AG04450 (cell line): ENCODE measurements at places on chromosomes 7 and 10.
A peak's percentile ranks its signal among the peaks of the same experiment; 100 is the strongest.

DNA sequence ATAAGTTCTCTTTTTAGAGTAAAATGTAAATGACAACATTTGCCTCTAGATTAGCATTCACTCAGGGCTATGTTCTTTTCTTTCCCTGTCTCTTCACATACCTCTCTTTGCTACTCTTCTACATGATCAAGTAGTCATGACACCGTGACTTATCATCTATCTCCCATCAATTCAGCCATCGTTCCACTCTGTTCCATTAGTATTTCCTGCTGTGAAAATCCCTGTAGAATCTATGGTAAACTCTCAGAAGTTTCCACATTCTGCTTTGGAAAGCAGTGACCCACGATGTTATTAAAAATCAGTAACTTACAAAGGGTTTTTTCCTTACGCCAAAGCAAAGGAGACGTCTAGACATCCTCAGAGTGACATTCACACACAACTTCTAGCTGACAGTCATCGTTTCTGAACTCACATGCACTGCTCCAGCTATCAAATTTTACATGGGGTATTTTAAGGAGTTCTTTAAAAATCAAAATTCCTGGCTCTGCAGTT is 135.6 kb downstream of the SEMA3C start:
- no peak for DNase-seq

DNA sequence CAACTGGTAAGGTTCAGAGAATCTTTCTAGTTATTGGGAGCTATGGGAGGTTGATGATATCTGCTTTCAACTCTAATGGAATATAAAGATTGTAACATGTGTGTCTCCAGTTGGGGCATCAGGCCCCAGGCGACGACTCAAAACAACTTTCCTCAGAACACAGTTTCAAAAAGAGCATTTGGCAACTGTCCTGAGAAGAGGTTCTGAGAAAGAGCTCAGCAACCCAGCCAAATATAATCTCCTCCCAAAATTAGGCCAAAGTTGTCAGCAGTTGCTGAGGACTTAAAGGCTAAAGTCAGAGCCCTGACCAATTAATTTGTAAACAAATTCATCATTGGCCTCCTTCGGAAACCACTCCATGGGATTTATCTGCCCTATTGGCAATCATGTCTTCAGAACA is 251.1 kb upstream of the NFE2L3 start:
- no peak for DNase-seq

DNA sequence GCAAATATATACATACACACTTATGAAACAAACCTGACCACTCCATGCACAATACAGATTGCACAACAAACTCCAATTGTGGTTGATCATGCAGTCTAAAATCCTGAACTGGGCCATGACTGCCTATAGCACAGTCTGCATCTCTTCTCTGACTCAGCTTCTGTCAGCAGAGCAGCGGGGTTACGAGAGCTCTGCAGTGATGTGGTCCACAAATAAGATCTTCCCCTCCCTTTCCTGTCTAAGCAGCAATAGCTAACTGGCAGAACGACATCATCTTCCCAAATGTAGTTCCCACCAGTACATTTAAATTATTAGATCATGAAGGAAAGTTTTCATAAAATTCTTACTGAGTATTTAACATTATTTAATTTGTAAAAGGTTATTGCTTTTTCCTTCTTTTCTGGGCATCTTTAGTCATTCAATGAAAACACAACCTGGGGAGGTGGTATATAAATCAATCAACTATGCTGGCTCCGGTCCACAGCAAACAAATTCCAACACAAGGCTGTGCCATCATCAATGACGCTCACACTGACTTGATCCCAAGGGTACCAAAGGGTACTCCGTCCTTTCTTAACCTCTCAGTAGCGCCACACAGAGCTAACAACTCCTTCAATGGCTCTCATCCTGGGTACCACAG is 17.1 kb downstream of the ARHGAP21 start:
- DNase-seq = peak; percentile 83

GRCh38 chr10:19144206-19144605 is 95.6 kb downstream of the MALRD1 start:
- DNase-seq = no peak

- DNase-seq = no peak
These were observed 559 bp upstream of the FKBP14 start for GRCh38 chr7:30027065-30027456.

- no peak for DNase-seq
These were observed 202.7 kb upstream of the PRSS58 start for GRCh38 chr7:142460402-142461117.

- DNase-seq = peak; percentile 6
These were observed 32.7 kb downstream of the PRKAG2 start for GRCh38 chr7:151844071-151844824.

DNA sequence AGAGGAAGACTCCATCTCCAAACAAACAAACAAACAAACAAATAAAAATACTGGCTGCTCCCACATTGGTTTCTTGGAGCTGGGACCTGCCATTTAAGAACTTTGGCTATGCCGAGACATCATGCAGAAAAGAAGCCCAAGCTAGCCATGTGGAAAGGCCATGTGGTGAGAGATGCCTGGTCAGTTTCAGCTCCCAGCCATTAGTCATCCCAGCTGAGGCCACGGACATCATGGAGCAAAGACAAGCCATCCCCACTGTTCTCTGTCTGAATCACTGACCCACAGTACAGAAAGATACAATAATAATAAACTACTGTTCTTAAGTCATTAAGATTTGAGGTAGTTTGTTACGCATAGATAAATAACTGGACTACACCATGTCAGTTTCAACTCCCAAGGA is 70.0 kb upstream of the PCBD1 start:
- no peak for DNase-seq

GRCh38 chr7:48035301-48035966 is at the start of gene C7orf57:
C7orf57 (plus strand) TSS chr7:48035543; CDS start chr7:48036309, 766 bp downstream.
- peak; percentile 47 for DNase-seq

- no peak for DNase-seq
These were observed 148.4 kb upstream of the KAT6B start for GRCh38 chr10:74677951-74678350.

- DNase-seq = no peak
These were observed 15.2 kb upstream of the FBXW4 start for GRCh38 chr10:101710059-101710695.

DNA sequence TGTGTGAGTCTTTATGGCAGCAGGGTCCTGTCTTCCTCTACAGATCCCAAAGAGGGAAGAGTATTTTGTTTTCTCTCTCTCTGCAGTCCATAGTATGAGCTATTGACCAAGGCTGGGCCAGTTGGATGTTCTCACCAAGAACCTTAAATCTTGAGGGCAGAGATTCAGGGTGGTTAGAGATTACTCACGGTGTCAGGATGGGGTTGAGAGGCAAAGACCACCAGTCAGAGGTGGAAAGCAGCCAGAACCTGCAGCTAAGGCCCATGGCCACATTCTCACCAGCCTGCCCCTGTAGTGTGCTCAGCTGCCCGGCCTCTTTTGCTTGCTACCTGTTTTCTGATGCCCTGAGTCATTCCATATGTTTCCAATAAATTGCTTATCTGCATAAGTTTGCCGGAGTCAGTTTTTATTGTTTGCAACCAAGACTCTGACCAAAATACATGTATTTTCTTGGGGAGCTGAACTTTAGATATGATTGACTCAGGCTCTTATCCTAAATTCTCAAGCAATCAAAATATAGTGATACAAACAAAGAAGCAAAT is 67.0 kb downstream of the MAP3K8 start:
- no peak for DNase-seq

DNA sequence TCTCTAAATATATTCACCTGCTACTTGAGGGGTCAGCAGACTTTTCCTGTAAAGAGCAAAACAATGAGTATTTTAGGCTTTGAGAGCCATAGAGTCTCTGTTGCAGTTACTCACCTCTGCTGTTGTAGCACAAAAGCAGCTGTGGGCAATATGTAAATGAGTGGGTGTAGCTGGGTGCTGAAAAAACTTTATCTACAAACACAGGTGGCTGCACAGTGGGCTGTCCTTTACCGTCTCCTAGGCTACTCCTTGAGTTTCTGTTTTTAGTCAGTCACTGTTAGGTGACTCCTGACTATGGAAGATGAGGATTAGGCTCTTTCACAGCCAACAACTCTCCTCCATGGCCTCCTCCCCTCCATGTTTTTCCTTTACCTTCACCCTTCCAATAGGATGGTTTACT is 286.1 kb upstream of the C7orf33 start:
- no peak for DNase-seq

DNA sequence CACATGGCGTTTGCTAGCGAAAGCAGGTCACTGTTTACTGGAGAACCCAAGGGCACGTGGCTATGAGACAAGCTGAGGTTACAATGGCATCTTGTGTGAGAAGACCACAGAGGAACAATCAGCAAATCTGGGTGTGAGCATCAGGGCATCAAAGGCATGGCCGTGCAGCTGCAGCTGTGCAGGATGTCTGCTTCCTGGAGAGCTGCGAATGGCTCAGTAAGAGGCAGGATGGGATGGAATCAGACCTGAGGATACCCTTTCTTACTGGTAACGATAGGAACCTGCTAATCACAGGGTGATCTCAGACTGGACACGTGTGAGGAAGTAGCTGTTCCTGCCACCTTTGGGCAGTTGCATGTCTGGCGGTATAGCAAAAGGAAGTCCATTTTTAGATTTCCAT is 119.5 kb downstream of the RNF216 start:
- no peak for DNase-seq

DNA sequence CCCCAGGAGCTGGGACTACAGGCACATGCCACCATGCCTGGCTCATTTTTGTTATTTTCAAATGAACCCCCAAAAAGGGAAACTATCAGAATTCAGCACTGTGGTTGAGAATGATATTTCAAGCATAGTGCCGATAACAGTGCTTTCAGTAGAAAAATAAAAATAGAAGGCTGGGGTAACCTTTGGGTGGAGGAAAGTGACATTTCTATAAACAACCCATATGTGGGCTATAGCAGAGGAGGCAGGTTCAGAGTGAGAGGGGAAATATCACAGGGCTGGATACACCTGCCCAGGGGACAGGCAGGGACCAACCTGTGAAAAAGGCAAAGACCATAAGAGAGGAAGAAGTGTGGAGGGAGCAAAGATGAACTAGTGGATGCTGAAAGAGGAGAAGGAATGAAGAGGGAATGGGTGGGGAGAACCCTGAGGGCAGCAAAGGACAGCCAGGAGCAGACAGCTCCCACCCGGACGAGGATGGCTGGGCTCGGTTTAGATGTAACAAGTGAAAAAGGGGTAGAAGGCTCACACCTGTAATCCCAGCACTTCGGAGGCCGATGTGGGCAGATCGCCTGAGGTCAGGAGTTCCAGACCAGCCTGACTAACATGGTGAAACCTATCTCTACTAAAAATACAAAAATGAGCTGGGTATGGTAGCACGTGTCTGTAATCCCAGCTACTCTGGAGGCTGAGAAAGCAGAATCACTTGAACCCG is 56.5 kb downstream of the MAP3K8 start:
- no peak for DNase-seq

- DNase-seq = peak; percentile 32
These were observed 34.5 kb downstream of the GOT1 start for GRCh38 chr10:99395750-99396445.

GRCh38 chr10:89207801-89208551 is 859 bp upstream of the CH25H start:
- no peak for DNase-seq

DNA sequence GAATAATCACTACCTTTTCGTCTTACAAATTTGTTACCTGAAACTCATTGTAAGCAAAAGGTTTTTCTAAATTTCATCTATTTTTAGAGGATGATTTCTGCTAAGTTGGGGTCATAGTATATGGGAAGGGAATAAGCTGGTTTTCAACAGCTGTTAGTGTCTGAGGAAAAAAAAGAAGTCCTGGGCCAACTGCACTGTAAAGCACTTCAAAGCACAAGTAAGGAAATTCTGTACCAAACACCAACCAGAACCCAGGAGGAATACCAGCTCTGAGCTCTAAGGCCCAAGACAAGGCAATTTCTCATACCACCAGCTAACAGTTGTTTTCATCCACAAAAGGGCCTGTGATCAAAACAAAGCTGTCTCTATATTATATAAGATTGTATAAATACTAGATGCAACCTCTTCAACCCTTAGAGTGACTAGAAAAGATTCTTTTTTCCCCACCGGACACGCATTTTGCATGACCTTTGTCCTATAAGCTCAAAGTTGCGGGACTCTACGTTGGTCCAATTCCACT is 6.1 kb upstream of the MEOX2 start:
- no peak for DNase-seq

- no peak for DNase-seq
These were observed 134.7 kb upstream of the GALNT17 start for GRCh38 chr7:70997261-70997660.

- DNase-seq = peak; percentile 96
These were observed 9.3 kb downstream of the NOD1 start for GRCh38 chr7:30469303-30469702.

GRCh38 chr10:62817121-62817765 is 1.1 kb upstream of the EGR2 start:
- DNase-seq = no peak

DNA sequence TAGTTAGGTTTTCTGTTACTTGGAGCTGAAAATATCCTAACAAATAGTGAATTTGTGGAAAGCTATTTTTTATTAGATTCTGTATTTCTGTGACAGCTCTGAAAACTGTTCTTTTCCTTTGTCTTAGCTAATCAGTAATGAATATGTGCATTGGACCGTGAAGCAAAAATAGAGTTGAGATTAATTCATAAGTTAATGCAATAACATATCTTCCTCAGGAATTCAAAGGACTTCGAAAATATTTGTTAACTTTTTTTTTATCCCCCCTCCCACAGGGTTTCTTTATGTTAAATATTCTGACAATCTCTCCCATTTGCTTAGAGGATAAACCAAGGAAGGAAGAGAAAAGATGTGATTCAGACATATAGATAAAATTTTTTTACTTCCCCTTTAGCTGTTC is 101.4 kb downstream of the PODXL start:
- DNase-seq = no peak

DNA sequence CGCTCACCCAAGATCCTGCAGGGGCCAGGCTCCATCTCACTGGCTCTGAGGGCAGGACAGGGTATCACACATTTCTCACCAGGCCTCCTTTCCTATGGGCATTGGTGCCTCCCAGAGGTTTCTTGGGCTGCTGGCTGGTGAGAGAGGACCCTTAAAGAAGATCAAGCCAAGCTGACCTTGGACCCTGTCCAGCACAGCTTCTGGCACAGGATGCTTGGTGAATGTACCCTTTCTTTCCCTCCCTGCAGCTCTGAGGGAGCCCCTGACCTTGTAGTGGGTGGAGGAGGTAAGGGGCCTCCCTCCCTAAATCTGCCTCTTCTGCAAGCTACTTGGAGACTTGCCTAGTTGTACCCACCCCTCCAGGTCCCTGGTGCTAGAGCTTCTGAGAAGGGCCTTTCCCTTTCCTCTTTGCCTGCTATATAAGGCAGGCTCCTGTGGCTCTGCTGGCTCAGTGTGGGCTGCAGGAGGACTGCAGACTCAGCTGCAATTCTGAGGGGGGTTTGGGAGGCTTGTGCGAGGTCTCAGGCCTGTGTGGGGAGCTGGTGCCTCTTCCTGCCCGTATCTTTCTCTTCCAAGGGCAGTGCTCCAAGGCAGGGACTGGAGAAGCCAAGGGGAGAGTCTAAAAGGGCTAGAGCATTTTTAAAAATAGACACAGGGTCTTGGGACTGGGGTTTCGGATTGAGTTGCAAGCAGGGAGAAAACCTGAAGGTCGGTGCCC is 11.7 kb upstream of the TRIM8 start:
- no peak for DNase-seq
